Kidney tubule cell (primary cell): ENCODE measurements at places on chromosomes 3 and 15.

GRCh38 chr3:100009276-100010086, 104.8 kb downstream of the FILIP1L start:
- peak; percentile 16 for DNase-seq

DNA sequence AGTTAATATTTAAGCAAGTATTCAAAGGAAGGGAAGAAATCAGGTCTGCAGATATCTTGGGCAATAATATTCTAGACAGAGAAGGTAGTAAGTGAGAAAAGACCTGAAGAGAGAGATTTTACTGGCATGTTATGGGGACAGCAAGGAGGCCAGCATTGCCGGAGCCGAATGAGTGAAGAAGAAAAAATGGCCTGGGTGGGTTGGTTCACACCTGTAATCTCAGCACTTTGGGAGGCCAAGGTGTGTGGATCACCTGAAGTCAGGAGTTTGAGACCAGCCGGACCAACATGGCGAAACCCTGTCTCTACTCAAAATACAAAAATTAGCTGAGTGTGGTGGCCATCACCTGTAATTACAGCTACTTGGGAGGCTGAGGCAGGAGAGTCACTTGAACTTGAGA, 164.7 kb downstream of the VGLL3 start:
- no peak for DNase-seq

- DNase-seq: peak; percentile 43
Measured at GRCh38 chr3:71006810-71007785, 576.4 kb downstream of the FOXP1 start.

DNA sequence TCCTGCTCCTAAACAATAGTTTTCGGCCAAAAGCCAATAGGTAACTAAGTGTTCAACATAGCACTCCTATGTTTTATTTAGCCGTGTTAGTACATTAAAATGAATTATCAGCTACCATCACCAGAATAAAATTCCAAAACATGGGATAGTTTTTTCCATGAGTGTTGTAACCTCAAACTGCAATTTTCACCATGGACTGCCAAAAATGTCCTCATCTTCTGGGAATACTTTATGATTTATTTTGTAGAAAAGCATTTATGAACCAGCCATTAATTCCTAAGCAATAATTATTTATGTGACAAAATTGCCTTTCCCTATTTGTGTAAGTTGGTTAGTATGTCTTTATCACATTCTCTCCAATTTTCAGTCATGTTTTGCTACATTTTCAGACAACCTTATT, 438.1 kb downstream of the NAALADL2 start:
- no peak for DNase-seq

GRCh38 chr15:36344887-36345286, 234.5 kb upstream of the CDIN1 start:
- DNase-seq: no peak

DNA sequence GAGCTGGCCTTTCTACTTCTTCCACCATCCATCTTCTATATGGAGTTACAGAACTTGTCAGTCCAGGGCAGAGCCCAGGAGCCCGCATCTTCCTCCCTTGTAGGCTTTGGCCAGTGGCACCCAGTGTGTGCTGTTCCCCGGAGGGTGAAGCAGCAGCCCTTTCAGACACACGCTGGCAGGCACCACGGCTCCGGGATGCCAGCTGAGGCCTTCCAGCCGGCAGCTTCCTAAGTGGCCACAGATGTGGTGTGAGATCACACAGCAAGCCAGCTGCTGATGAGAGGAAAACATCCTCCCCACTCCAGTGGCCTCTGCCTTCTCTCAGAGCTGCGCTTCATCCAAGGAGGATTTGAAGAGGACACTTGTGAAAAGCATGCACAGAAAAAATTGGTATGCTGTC, 24.1 kb downstream of the CRABP1 start:
- DNase-seq: no peak

DNA sequence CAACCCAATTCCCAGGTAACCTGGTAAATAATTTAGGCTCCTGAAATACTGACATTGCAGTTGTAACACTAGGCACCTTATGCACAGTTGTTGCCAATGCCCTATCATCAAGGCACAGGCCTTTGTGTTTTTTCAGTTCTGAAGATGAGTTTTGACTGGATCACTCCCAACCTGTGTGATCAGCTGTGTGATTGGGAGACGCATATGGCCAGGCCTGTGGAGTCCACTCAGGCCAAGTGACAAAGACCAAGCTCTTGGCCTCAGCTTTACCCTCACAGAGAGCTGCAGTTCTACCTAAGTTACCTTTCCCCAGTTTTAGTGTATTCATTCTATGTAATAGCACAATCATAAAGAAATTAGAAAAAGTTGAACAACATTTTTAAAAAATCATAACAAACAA, 19.2 kb upstream of the AQP9 start:
- DNase-seq: no peak

- DNase-seq: no peak
Measured at GRCh38 chr15:78088773-78089080, 3.6 kb upstream of the SH2D7 start.

DNA sequence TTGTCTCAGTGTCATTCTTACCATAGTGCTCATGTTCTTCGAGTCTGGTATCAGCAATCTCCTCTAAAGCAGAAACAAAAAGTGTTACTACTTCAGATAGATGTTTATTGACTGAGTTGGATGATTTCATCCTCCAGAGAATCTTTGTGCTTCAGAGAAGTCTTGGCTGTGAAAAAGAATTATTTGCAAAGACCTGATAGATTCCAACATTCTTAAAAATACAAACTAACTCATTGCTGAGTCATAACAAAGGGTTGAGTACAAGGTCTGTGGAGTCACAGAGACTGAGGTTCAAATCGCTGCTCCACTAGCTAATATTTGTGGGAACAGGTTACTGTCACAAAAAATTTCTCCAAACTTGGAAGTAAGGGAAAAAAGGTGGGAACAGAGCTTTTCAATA, 9.0 kb upstream of the STRIT1 start:
- peak; percentile 75 for DNase-seq

DNA sequence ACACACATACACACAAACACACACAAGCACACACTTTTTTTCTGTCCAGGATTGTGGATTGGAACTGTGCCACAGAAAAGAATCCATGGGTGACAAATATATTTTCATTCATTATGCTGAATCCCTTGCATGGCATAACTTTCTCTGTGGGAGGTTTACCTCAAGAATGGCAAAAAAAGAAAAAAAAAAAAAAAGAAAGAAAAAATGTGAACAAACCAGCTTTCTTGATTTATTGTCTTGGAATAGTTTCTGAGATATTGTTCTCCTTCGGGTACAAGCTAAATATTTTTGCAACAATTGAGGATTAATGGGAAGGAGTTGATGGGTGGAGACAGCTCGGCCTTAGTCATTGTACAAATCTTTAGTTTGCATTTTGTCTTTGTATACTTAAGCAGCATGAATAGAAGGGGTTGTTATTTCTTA, 153.1 kb downstream of the GMNC start:
- DNase-seq: peak; percentile 53

DNA sequence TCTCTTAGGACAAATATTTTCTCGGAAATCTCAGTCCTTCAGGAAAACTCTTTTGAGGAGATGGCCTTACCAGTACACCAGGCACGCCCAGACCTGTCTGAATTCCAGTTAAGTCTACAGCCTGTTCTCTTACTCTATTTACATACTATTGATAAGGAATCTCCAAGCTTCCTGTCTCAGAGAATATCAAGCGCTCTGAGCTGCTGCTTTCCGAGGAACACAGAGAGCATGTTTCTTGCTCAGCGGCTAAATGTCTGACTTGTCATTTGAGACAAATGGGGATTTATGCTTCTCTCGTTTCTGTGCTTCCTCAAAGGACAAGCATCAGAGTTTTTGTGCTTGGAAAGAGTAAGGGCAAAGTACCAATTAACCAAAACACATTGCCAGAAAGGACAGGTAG, 112.4 kb upstream of the CCDC54 start:
- no peak for DNase-seq
